PC-3 (cell line): ENCODE measurements at places on chromosomes 2 and 18.

GRCh38 chr2:42495234-42495581 lies 1.4 kb upstream of the KCNG3 start:
- DNase-seq = no peak

- DNase-seq = no peak
These were observed 88.8 kb downstream of the STK39 start for GRCh38 chr2:168158586-168158985.

DNA sequence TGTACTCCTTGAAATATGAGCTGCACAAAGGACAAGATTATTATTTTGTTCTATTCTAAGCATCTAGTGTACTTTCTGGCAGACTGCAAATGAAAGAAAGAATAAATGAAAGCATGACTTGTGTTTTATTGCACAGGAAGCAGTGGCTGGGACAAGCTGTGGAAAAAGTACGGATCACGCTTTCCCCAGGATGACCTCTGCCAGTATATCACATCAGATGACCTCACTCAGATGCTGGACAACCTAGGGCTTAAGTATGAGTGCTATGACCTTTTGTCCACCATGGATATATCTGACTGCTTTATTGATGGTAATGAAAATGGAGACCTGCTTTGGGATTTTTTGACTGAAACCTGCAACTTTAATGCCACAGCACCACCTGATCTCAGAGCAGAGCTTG lies 49.4 kb downstream of the HNMT start:
- no peak for DNase-seq

DNA sequence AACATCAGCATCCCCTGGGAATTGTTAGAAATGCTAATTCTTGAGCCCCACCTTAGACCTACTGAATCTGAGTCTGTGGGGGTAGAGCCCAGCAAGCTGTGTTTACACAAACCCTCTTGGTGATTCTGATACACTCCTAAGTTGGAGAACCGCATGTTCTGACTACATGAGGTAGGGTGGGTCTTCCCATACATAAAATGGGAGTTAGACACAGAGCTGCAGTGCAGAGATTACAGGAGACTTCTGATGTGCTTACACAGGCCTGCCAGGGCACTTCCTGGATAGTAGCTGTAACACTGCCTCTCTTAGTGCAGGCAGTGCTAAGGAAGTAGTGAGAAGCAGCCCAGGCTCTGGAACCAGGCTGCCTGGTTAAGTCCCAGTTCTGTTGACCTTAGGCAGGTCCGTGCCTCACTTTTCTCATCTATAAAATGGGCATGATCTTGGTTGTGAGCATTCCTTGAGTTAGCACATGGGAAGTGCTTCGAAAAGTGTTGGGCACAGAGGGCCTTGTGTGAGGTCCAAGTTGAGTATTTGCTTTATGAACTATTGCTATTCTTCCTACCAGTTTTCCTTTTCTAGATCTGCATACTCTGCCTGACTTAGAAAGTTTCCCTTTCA lies 67.3 kb downstream of the GLI2 start:
- DNase-seq = no peak

GRCh38 chr2:84131278-84131830 lies 327.7 kb downstream of the SUCLG1 start:
- no peak for DNase-seq

DNA sequence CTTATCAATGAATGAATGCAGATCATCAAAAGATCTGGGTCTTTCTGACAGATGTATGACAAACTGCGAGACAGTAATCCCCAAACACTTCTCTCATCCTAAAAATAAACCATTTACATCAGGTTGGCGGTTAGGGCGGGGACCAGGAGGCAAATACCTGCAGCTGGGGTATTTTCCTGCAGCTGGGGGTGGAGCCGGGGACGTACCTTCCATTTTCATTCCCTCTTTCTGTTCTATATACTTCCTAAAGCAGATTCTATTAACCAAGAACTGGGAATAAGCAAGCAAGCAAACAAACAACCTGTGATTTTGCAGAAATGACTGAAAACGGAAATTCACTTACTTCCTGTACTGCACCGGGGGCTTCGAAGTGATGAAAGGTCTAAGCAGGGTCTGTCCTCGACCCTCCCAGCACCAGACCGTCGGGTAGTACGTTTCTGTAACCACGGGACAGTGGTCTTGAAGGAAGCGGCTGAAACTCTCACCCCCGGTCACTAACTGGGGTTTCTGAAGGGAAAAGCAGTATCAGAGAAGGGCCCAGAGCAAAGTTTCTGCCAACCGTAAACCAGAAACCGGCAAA lies 1.2 kb downstream of the ABHD3 start:
- DNase-seq = peak; percentile 48

DNA sequence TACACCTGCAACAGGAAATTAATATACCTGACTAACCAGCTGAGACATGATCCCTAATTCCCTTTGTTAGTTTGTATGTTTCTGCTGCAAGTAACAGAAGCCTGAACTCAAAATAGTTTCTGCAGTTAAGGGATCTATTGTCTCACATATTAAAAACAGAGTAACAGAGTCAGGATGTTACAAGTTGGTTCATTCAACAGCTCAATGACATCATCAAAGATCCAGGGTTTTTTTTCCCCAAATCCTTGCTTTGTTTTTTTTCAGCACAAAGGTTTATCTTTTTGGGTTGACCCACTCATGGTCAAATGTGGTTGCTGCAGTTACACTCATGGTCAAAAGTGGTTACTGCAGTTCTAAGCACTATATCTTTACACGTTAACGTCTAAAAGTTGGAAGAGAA lies 35.0 kb upstream of the DNAH7 start:
- no peak for DNase-seq

DNA sequence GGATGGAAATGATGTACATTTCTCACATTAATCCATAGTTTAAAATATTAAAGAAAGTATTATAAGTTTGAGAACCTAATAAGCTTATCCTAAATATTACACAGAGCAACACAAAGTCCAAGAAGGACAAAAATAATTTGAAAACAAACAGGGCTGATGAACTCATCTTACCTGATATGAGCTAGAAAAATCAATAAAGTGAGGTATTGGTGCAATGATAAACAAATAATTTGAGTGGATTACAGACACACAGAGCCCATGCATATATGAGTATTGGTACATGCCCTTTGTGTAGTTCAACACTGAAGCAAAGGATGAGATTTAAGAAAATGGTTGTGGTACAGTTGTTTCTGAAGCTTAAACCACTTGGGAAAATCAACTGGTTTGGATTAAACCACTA lies 1139.0 kb downstream of the SUCLG1 start:
- DNase-seq = no peak

DNA sequence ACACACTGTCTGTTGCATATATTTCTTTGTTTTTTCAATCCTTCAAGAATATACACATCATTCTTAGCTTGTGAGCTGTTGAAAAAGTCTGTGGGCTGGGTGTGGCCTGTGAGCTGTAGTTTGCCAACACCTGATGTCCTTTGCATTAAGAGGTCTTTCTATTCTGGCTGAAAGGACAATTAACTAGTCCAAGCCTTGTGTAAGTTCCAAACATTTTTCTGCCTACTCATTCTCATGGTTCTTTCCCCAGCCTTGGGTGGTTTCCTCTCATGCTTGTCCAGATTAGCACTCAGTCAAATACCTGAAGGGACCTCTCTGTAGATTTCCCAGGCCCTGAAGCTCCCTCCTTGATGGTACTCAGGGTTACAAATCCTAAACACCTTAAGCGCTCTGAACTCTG lies 57.8 kb upstream of the NABP1 start:
- no peak for DNase-seq

DNA sequence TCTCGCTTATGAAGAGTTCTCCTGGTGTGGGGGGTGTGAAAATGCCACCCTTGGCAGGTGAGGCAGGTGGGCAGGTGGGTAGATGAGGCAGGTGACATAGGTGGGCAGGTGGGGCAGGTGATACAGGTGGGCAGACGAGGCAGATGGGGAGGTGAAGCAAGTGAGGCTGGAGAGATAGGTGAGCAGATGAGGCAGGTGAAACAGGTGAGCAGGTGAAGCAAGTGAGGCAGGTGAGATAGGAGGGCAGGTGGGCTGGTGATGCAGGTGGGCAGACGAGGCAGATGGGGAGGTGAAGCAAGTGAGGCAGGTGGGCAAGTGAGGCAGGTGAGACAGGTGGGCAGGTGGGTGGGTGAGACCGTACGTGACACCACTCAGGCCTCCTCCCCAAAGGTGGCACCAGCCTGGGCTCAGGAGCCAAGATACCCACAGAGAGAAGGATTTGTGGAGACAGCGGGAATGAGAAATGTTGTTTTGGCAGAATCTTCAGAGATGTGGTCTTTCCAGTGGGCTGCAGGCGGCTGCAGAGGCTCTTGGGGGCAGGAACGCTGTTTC lies 232.3 kb upstream of the MYT1L start:
- no peak for DNase-seq

DNA sequence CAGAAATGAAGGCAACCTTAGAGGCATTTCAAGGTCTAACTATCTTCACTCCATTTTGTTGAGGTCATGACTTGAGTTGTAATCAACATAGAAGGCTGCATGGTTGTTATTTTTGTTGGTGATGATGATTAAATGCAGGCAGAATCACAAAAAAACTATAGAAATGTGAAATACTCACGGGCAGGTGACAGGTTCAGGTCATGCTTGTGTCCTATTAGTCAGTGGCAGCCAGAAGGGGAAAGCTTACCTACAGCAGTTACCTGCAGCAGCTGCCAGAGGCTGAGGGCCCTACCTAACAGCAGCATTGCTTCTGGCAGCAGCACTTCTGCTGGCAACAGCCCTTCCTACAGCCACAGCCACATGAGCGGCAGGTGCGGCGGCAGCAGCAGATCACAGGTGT lies 394 bp downstream of the SCYGR3 start:
- DNase-seq = no peak

DNA sequence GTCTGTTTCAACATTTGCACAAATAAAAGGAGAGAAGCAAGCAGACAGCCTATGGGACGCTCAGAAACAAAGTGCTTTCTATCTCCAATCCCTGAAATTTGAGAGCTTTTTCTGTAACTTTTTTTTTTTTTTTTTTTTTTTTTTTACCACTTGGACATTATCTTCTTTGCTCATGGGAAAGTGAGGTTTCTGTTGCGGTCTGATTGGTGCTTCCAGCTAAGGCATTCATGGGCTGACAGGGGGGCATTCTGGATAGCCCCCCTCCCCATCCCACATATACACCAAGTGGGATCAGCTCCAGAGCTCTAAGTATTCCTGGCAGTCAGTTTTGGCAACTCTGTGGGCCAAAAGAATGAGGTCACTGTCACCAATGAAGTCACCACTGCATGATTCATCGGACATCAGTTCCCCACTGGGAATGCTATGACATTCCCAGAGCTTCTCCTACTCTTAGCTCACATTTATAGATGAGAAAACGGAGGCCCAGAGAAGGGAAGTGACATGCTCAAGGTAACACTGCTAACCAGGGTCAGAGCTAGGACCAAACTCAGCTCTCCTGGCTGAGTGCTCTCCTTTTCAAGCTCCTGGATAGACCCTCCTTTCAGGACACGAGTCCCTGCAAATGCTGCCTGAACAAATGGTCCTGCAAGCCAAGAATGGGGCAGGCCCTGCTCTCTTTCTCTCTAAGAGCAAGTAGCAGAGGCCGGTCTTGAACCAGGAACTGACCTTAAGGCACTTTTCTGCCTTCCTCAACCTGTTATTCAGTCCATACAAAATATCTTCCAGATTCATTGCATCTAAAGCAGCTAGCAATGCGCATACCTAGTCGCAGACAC lies 61.3 kb downstream of the TMEM247 start:
- DNase-seq = peak; percentile 69

DNA sequence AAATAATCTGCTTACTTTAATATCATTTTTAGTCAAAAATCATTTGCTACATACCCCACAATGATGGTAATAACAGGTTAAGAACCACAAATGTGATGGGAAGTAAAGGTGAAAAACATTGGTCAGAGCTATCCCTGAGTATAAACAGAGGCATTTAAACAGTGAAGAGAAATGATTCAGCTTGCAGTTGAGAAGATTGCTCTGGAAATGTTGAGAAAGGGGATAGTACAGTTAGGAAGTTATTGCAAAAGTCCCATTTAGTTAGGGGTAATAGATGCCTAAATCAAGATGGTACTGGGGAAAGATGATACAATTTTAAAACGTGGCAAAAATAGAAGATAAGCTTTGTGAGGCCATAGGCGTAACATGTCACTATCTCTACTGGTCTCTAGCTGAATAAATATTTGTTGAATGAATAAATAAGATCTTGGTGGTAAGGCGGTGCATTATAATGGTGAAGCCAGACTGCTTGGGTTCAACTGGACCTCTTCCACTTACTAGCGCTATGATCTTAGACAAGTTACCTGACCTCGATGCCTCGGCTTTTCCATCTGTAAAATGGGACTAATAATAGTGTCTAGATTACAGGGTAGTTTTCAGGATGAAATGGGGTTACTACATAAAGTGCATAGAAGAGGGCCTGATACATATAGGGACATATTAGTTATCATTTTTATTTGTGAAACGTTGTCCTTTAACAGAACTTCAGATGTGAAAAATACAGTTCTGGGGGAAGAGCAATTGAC lies 2.0 kb upstream of the BZW1 start:
- DNase-seq = no peak

DNA sequence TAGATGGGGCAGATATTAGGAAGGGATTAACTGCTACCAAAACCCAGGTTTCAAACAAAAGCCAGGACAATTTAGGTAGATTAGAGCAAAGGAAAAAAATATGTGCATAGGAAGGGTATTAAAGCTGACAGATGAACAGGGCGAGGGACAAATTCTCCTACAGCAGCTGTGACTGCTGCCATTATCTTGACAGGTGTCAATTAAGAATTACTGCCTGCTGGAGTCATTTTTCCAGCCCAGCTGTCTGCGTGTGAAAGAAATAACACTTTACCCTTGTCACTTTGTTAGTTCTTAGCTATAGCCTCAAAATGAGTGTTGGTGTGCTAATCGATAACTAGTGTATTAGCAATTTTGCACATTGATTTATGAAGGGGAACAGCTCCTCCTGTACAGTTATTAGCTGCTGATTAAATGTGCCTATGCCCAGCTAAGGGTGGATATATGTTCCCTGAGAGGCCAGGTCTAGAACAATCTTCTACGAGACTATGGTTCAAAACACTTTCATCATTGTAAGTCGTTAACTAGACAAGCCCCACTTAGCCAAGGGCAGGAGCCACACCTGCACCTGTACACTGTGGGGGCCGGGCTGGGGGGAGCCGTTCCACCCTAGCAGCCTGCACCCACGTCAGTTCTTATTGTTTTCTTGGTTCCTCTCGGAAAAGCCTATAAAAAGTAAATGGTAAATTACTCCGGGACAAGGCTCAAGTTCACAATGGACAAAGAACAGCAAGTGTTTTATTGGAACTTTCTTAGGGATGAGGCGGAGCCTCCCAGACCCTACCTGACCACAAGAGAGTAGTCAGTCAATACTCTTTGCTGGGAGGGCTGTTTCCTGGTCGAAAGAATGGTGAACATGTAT lies 7.7 kb downstream of the TSHZ1 start:
- no peak for DNase-seq

DNA sequence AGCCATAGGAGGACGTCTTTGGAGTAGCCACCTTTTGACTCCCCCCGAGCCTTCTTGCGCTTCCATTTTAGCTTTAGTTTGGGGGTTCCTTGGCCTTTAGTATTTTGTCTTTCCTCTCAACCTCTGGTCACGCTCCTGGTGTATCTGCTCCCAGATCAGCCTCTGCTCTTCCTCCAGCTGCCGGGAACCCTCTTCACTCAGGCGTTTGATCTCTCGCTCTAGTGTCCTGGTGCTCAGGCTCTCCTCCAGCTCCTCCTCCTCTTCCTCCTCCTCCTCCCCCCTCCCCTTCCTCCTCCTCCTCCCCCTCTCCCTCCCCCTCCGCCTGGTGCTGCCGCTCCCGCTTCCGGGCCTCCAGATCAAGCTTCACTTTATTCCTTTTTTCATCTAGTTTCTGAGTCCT lies 1082.3 kb upstream of the TMEFF2 start:
- DNase-seq = no peak

- DNase-seq = peak; percentile 81
These were observed 58.1 kb upstream of the TTN start for GRCh38 chr2:178865146-178865936.
